Stimulated activated CD4-positive, alpha-beta T cell treated with anti-CD3 and anti-CD28 coated beads, TNF-alpha, amount 100 ng/mL, for 4 hours (primary cell): ENCODE measurements at places on chromosomes 2 and 18.

- no peak for DNase-seq
These were observed 97.2 kb downstream of the PLEKHM3 start for GRCh38 chr2:207928079-207928478.

DNA sequence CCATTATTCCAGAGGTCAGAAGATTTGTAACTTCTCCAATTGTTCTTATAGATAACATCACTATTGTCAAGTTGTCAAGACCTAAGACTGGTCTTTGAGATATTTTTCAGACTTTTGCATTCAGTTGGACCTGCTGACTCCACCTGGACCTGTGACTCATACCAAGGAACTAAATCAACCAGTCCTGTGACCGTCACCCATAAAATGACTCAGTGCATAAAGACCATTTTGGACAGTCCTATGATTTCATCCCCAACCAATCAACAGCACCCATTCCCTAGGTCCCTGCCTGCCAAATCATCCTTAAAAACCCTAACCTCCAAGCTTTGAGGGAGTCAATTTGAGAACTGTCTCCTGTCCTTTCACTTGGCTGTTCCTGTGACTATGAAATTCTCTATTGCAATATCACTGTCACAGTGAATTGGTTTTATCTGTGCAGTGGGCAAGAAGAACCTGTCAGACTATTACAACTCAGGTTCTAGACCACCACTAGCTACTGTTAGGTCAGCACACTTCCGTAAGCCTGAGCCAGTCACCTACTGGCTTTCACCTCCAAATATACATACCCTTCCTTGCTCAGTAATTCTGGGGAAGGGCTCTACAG lies 17.1 kb downstream of the DPP4 start:
- no peak for DNase-seq

DNA sequence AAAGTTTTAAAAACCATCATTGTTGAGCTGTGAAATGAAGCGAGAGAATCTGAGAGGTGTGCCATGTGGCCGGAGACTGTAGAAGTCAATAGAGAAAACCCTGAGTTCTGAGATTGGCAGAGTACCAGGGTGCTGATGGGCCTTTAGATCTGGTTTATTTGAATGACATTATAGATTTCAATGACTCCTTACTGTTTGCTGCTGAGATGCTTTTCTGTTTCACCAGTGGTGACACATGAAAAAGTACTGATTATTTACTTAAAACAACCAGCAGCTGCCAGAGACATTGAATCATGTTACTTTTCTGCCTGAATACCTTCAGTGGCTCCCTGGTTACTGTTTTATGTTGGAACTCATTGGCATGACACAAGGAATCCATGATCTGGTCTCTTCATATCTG lies 602.7 kb upstream of the ZNF804A start:
- DNase-seq = no peak

DNA sequence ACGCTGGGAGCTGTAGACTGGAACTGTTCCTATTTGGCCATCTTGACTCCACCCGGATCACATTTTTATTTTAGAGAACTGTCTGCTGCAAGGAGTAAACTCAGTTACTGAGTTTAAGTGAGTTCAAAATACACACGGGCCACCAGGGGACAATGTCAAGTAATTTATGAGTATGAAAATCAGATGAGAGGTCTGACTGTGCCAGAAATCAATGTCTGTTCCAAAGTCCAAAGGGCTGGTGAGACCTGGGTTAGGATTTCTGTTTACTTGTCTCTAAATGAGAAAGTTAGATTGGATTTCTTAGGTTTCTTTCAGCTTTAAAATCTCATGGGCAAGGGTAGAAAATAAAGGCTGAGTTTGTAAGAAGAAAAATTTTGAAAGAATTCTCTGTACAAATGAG lies 465.8 kb upstream of the MEIS1 start:
- DNase-seq = no peak

- DNase-seq = no peak
These were observed 754.2 kb upstream of the ID2 start for GRCh38 chr2:7927691-7928090.

GRCh38 chr2:64951306-64951953 lies 37.8 kb upstream of the SLC1A4 start:
- no peak for DNase-seq

DNA sequence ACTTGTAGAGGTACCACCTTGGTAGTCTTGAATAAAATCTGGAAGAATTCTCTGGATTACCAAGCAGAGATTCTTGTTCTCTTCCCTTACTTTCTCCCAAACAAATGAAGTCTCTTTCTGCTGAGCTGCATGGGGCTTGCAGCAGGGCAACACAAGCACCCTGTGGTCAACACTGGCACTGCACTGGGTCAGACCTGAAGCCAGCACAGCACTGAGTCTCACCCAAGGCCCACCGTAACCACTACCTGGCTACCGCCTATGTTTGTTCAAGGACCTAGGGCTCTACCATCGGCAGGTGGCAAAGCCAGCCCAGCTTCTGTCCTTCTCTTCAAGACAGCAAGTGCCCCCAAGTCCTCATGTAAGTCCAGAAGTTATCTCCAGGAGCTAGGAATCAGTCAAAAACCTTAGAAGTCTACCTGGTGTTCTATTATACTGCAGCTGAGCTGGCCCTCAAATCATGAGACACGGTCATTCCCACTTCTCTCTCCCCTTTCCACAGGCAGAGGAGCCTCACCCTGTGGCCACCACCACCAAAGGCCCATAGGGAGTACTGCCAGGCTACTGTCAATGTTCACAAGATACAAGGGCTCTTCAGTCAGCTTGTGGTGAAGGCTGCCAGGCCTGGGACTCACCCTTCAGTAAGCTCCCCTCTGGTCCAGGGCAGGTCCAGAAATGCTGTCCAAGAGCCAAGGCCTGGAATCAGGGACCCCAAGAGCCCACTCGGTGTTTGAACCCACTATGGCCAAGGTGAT lies 18.4 kb downstream of the VPS54 start:
- DNase-seq = no peak

DNA sequence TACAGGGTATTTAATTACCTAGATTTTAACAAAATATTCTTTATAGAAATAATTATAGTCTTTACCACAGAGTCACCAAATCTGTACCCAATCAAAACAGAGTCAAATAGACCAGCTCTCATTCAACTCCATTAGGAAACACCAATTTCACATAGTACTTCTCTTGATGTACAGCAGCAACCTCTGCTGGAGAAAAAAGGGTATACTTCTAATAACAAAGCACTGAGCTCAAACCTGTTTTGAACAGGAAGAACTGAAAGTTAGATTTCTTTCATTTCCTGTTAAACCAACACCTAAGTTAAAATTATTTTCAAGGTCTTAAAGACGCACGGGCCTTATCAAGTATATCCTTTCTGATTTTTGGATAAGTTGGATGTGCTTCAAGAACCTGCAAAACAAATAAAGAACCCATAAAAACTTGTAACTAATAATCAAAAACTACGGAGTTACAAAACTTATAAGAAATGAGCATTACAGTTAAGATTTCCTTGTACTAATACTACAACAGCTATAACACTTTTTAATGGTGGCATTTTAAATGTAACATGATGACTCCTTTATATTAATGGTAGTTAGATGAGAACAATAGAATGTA lies 79.0 kb downstream of the TTC21B start:
- DNase-seq = no peak

DNA sequence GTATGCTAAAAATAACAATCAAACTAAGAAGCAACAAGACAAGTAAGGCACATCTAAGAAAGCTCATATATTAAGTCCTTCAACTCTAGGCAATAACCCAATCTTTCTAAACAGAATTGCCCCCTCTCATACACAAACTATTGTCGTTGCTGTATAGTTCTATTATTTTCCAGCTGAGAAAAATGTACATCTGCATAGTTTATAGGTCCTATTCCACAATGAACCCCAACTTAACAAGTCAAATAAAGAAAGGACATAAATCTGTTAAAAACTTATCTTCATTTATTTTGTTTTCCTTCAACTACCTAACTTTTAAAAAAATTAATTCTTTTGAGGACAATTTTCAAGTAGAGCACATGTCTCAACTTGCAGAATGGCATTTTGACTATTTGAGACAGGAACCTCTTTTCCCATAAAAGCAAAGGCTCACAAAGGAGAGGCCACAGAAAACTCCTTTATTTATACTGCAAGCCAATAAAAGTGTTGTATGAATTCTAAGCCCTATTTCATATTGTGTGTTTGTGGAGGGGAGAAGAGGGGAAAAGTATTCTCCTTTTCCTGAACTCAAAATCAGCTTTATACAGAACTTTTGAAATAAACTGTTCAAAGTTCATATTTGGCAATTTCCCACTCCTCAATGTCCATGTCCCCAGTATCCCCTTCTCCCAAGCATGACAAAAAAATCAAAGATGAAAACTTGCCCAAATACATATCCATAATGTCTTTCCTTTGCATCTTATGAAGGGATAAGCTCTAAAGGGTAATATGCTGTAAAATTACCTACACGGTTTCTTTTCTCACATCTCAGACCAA lies 37.4 kb downstream of the RTN4 start:
- no peak for DNase-seq

- no peak for DNase-seq
These were observed 244.9 kb upstream of the MYT1L start for GRCh38 chr2:2575870-2576386.

DNA sequence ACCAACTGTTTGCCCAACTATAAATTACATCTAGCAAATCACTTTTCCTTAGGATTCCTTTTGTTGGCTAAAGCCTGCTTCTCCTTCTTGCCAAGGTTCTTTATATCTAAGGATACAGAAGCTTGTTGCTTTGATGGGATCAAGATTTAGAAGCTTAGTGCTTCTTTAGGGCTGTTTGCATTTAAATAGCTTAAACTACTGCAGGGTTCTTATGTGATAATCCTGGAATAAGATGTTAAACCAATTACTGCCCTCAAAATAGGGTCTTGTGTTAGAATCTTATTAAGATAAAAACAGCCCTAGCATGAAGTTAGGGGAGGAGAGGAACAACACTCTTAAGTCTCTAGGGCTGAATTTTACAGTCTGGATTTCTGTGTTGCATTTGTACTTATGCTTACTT lies 64.2 kb downstream of the KIF5C start:
- DNase-seq = no peak

DNA sequence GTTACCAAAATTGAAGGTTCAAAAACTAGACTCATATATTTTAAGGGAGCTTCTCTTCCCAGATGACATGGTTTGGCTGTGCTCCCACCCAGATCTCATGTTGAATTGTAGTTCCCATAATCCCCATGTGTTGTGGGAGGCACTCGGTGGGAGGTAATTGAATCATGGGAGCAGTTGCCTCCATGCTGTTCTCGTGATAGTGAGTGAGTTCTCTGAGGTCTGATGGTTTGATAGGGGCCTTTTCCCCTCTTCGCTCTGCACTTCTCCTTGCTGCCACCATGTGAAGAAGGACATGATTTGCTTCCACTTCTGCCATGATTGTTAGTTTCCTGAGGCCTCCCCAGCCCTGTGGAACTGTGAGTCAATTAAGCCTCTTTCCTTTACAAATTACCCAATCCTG lies 140.1 kb downstream of the MAIP1 start:
- DNase-seq = no peak

DNA sequence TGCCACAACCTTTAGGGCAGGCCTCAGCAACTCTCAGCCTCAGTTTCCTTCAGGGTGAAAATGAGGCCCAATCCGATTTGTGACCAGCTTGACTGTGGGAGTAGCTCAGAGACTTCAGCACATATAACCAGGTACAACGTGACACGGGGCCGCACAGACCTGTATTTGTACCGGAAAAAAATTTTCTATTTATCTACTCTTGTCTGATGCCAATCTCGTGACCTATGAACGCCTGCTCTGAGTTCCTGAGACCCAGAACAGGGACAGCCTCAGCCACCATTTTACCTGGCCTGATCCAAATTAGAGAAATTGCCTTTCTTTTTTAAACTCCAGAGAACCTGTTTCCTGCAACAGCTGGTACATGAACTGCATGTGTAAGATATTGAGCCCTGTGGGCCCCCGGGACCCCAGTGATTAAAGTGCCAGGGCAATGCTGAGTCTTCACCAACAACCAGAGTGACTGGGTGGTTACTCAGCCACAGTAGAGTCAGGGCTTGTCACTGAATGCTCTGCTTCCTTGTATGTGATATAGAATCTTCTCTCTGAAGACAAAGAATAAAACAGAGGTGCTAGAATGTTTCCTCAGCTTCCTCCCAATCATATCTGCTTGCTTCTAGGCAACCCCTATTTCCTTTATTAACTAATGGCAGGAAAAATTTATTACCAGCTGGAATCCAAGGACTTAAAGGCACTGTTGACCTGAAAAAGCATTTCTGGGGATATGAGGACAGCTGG lies 47.8 kb upstream of the FZD7 start:
- DNase-seq = no peak
